Vagina (tissue), 2 donors: ENCODE measurements at places on chromosomes 13 and 19.

DNA sequence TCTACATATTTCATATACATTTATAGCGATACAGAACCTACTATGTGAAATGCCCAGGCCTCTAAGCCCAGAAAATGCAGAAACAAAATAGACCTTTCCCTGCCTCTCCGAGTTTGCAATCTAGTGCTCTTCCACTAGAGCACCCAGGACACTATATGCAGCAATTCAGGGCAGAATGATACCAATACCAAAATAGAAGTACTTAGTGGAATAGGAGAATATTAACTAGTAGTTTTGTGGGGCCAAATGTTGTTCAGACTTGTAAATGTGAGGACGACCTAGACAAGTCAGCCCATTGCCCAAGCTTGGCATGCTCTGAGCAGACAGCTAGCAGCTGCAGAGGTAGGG, 35.8 kb upstream of the FLT1 start:
- DNase-seq, result no peak

- no peak for DNase-seq
These were observed 880 bp downstream of the SWSAP1 start for GRCh38 chr19:11375143-11375948.

- DNase-seq, result no peak
These were observed 616.4 kb downstream of the EFNB2 start for GRCh38 chr13:105918842-105919741.

DNA sequence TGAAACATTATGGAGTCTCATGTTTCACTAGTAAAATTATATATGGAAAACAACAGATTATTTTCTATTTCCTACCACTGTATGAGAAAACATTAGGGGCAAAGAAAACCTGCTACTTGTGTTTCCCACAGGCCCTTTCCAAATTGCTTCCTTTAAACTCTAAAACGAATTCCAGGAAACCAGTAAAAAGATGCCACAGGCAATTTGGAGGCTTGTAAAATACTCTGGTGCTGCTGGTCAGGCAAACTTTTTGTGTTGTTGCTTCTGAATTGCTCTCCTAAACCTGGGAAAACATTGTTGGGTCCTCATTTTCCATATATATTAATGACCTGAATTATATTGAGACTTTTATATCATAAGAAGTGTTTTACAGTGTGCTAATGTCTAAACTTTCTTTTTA, 141.5 kb downstream of the TDRD3 start:
- DNase-seq, result no peak

DNA sequence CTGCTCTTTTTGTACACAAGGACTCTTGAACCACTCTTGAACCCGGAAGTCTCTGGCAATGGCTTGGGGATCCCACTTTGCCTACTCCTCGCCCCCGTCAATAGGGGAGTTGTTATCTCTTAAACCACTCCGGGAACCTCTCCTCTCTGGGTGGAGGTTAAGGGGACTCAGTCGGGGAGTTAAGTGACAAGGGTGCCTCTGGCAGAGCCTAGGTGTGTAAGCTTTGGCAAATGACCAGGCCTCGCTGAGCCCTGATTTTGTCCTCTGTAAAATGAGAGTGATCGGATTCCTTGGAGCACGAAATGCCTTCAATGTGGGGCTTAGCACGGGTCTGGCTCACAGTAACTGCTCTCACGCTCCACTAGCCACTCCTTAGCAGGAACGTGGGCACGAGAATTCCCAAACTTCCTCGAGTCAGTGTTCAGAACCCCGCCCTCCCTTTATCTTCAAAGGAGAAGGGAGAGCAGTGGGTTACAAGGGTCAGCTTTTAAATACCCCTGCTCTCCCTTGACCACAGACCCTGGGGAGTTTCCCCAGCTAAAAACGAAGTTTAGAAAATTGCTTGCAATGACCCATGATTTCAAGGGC, 193.3 kb downstream of the KATNAL1 start:
- DNase-seq, result no peak

GRCh38 chr19:55464662-55465054, at the start of gene C19orf85:
Gene C19orf85, minus strand, starts transcription at chr19:55464751. Its CDS starts 197 bp downstream, at chr19:55464554.
- no peak for DNase-seq

- no peak for DNase-seq
These were observed 110.4 kb upstream of the KL start for GRCh38 chr13:32905864-32906180.

- no peak for DNase-seq
These were observed at the start of gene DAND5 for GRCh38 chr19:12969292-12969988. Gene DAND5, plus strand, starts transcription at chr19:12969576. Its CDS starts 85 bp downstream, at chr19:12969661.

DNA sequence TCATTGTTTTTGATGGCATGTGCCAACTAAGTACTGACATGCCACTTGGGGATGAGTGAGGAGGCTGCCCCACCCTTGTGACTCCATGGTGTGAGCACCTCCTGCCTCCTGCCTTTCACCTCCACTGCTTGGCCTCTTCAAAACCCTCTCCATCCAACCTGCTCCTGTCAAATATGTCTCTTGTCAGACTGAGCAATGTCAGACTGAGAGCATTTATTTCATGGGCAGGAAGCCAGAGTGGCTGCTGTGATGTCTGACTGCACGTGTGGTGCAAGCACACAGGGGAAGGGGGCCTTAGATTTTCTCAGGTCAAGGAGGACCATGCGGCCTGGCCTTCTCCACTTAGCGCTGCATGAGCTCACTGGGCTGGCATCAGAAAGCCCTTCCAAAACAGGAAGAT, 68.3 kb downstream of the STARD13 start:
- DNase-seq, result no peak

GRCh38 chr13:20116213-20116612, 44.6 kb downstream of the GJA3 start:
- no peak for DNase-seq

- no peak for DNase-seq
These were observed 2421.4 kb downstream of the PCDH9 start for GRCh38 chr13:64808704-64809103.

DNA sequence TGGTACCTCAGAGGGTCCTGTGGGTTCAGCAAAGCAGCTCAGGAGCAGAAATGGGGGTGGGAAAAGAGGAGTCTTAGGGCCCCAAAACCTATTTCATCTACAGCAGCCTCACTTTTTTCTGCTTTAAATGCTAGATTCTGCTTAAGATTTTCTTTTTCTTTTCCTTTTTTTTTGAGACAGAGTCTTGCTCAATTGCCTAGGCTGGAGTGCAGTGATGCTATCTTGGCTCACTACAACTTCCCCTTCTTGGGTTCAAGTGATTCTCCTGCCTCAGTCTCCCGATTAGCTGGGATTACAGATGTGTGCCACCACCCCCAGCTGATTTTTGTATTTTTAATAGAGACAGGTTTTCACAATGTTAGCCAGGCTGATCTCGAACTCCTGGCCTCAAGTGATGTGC, 30.7 kb upstream of the WDFY2 start:
- DNase-seq, result no peak

- DNase-seq, result no peak
These were observed 1113.4 kb upstream of the MIR17HG start for GRCh38 chr13:90233933-90234672.

DNA sequence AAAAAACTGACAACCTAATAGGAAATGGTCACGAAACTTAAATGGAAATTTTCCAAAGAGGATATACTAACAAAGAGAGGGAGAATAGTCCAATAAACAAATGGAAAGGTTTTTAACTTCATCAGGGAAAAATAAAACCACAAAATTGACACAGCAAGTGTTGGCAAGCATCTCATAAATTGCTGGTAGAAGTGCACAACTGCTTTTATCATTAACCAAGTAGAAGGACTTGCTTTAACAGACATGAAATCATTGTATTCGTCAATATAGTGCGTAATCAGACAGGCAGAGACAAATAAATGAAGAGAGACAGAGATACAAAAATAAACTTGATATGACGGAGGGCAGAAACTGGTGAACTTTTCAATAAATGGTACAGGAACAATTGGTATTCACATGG, 7.4 kb downstream of the TGDS start:
- no peak for DNase-seq

DNA sequence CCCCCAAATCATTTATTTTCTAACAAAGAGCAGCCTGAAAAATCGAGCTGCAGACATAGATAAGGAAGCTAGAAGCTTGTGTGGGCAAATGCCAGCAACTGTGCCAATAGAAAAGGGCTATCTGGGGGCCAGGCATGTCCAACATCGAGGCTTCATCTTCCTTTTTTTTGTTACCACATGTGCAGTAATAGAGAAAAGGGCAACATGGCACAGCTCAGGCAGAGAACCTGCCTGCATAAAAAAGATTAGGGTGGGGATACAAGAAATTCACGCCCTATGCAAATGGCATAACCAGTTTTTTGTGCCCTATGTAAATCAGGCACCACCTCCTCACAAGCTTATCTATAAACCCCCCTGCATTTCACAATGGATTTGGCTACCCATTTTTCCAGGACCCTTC, 60.4 kb upstream of the ABCC4 start:
- DNase-seq, result no peak

DNA sequence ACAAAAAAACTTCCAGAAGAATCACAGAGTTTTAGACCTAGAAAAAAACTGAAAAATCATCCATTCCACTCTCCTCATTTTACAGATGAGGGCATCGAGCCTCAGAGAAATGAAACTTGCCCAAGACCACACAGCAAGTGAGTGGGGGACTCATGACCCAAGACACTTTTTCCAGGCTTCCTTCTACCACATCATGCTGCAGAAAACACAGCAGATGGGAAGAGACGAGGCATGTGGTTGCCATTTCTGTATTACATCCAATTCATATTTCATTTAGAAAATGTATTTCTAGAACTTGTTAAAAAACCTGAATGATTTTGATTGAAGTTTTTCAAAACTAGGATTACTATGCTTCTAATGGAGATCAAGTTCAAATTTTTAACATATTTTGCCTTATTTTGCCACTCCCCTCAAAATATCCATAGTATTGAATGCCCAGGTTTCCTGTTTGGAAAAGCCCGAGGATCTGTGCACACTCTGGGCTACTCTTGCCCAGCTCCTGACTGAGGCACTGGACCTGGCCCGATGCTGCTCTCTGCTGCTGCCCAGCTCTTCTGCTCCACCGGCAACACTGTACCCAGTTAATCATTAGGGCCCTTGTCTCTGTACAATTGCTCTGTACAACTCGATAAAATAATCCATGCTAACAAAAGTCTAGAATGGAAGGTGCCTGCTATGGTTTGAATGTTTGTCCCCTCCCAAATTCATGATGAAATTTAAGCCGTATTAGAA, 157.4 kb downstream of the EFNB2 start:
- DNase-seq, result no peak

DNA sequence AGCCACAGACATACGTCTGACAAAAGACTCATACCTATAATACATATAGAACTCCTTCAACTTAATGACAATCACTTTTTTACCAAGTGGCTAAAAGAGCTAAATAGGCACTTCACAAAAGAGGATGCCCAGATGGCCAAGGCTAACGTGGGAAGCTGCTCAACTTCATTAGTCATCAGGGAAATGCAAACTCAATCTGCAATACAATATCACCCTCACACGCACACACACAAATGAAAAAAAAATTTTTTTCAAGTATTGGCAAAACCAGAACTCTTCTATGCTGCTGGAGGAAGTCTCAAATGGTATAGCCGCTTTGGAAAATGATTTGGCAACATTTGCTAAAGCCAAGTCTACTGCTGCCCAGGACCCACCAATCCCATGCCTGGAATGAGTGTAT, 14.6 kb upstream of the DNMT1 start:
- no peak for DNase-seq

DNA sequence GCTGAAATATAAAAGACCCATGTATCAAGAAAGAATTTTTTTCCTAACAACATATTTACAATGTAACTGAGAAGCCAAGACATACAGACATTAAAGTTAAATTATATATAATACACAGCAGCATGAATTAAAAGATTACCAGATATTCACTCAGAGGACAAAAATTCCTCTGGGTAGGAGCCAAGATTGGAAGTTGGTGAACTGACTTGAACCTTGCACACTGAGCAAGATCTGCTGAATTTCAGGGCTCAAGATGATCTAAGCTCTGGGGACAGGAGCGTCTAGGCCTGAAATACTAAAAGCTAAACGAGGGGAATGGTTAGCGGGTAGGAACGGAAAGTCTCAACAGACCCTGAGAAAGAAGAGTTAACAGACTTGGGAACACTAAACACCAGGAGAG, 8.5 kb downstream of the FOXO1 start:
- DNase-seq, result no peak

- no peak for DNase-seq
These were observed 48.0 kb upstream of the KATNAL1 start for GRCh38 chr13:30355384-30355699.

DNA sequence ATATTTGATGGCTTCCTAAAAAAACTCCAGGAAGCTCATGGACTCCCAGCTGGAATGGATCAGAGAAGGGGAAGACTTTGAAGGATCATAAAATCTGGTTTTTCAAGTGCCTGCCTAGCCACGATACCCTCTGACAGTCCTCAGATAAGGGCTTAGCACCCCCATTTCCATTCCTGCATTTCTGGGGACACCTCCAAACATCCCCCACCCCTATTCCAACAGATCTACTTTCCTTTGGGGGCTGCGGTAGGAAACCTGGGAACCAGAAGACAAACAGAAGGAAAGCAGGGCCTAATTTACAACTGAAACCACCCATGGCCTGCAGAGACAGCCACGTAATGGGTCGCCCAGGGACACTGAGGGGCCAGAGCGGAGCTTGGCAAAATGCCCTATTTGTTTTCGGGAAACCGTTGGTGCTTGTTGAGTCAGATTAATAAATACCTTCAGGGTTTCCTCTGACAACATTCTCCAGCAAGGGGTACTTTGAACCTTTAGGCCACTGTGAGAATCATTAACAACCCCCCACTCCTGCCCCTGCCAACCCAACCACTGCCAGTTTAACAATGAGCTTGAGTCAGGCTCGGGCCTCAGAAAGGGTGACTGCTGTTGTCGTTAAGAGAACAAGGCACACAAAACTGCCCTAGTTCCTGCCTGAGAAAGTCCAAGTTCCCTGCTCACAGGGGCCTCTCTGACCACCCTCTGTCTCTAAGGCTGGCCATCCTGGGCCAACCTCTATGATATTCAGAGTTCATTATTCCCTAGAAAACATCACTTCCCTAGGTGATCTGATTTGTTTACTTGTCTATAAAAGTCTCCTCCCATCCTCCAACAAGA, 23.5 kb downstream of the RHPN2 start:
- no peak for DNase-seq

- no peak for DNase-seq
These were observed 4.4 kb downstream of the PLEKHJ1 start for GRCh38 chr19:2231621-2232221.

DNA sequence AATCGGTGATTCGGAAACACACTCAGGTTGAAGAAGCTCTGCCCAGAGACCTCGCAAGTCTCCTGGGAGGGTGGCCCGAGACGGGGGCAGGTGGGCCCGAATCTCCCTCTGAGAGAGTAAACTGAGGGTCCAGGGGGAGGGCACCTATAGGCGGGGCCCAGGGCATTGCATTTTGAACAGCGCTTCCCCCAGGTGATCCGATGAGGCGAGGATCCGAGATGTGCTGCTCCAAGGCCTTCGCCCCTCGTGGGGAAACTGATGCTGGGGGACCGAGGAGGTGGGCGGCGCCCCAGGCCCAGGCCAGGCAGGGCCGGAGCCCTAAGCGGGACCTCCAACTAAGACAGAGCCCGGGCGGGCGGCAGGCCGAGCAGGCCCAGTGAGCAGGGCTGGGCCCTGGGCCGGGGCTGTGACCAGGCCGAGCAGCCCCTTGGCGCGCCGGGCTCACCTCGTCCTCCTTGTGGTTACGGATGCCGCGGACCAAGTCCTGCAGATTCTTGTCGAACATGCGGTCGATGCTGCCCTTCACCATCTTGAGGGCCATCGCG, 500 bp downstream of the AP3D1 start:
- no peak for DNase-seq

- no peak for DNase-seq
These were observed 759.9 kb downstream of the GPC5 start for GRCh38 chr13:92158346-92158745.
